Breast epithelium (tissue), 4 donors: ENCODE measurements at places on chromosomes 3 and 15.

DNA sequence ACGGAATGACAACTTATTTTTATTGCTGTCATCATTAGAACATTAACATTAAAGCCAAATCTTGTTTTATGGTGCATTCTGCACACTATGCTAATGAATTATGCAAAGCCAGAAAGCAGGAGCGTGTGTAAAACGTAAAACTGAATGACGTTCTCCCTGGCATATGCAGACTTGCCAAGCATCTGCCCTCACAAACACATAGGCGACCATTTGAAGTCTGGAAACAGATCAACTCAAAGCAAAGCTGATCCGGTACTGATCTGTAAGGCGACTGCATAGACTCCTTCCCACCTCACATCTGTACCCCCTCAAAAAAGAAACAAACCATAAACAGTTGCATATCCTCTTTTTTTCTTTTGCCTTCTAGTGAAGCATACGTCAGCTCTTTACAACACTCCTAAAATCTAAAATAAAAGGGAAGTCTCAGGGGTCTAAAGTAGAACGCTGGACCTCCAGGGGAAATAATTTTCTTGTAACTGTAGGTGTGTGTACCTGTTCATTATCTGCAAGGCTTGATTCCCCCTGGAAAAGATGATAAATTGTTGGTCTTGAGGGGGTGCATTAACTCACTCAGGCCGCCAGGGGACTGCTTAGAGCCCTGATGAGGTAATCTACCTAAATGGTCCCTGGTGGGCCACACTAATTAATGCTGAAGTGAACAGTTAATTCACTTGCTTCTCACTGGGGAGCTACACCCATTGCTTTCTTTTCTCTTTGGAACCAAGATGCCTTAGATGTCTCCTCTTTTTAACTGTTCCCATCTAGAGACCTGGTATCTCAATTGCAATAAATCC lies 231.4 kb downstream of the CDIN1 start:
- no peak for DNase-seq
- no peak overlapping the region for H3K27ac ChIP-seq
- no peaks in the 10 kb centered on the region for H3K4me1 ChIP-seq
- H3K4me3 ChIP-seq: no peak overlapping the region
- H3K27me3 ChIP-seq: no peaks in the 10 kb centered on the region

GRCh38 chr15:57540736-57541135 lies 51.0 kb upstream of the MYZAP start:
- no peaks in the 10 kb centered on the region for H3K4me1 ChIP-seq
- no peaks in the 10 kb centered on the region for H3K27me3 ChIP-seq
- no peak overlapping the region for H3K4me3 ChIP-seq
- H3K36me3 ChIP-seq: no peaks in the 10 kb centered on the region
- H3K27ac ChIP-seq: no peak overlapping the region

DNA sequence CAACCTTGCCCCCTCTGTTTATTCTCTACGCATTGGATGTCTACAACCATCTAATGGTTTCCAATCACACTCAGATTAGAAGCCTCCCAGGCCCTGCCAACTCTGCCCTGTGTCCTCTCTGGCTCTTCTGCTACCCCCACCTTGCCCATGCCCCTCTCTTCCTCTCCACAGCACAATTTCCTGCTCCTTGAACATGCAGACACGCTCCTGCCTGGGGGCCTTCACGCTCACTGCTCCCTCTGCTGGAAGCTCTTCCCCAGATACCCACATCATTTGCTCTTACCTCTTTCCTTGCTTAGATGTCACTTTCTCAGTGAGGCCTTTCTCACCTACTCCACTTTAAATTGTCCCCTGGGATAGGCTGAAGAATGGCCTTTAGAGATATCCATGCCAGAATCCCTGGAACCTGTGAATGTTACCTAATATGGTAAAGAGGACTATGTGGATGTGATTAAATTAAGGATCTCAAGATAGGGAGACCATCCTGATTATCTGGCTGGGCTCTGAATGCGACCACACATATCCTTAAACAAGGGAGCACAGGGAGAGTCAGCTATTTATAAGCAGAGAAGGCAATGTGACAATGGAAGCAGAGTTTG lies 9.9 kb downstream of the KY start:
- DNase-seq: no peak
- no peaks in the 10 kb centered on the region for H3K27me3 ChIP-seq
- H3K4me1 ChIP-seq: no peaks in the 10 kb centered on the region
- H3K4me3 ChIP-seq: no peak overlapping the region

- no peak for DNase-seq
- no peaks in the 10 kb centered on the region for H3K4me1 ChIP-seq
- no peaks in the 10 kb centered on the region for H3K27me3 ChIP-seq
- H3K36me3 ChIP-seq: no peaks in the 10 kb centered on the region
- peak overlapping the region; percentile 87 for H3K4me3 ChIP-seq
Measured at GRCh38 chr3:160566499-160566898, 1.1 kb upstream of the KPNA4 start.

DNA sequence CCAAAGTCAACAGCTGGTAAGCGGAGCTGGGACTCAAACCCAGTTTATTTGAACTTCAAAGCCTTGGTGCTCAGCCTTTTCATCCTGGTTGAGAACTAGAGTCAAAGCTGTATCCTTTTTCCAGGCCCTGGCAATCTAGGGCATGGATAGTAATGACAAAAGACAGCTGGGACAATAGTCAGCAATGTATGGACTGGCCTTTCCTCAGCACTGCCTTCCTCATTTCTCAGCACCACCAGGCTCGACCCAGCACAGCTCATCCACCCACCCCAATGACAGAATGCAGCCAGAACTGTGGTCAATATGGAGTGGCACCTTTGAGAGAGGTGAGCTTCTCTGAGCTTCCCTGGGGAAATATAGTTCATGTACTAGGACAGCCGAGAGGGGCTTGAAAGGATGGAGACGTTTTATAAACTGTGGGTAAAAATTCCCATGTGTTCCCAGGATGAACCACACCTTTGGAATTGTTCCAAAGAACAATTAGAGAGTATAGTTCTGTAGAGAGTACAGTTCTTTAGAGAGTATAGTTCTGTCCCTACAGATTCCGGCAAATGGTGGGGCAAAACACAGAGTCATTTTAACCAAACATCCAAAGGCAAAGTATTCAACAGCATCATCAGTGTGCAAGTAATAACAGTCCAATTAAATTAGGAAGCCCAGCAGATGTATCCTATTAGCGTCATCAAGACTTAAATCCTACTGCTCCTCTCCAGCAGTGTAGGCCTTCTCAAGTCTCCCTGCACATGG lies 30.2 kb upstream of the IREB2 start:
- H3K4me1 ChIP-seq: no peaks in the 10 kb centered on the region
- DNase-seq: no peak
- H3K27ac ChIP-seq: no peak overlapping the region
- no peak overlapping the region for H3K4me3 ChIP-seq
- H3K36me3 ChIP-seq: no peaks in the 10 kb centered on the region

DNA sequence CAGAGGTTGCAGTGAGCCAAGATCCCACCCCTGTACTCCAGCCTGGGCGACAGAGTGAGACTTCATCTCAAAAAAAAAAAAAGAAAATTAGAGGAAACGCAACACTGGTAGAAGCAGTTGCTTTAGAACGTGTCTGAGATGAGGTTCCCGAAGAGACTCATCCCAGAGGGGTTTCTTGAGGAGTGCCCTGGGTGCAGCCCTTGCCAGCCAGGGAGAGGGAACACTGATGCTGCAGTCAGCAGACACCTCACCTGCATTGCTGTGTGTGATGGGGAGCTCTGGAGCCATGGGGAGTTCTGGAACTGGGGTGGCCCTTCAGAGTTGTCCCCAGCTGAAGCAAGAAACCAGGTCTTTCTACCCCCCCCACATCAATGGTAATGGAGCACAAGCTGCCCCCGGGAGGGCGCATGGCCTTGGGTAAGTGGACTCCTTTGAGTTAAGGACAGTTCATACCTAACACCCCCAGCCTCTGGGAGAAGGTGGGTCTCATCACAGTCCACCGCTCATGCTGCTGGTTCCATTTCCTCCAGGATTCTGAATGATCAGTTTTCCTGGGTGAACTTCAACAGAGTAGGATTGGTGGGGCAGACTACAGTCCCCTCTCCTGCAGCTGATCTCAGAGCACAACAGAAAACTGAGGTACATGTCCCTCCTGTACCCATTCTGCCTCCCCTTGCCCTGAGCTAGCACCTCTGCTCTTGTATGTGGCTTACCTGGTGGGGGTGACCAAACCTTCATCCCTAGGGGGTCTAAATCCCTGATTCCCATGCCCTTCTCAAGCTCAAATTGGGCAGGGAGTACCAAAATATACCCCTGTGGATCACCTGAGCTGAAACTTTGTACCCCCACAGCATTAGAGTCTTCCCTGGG lies 18.7 kb upstream of the LRRC2 start:
- H3K4me3 ChIP-seq: no peak overlapping the region
- no peaks in the 10 kb centered on the region for H3K27me3 ChIP-seq
- no peak overlapping the region for H3K27ac ChIP-seq
- H3K4me1 ChIP-seq: no peaks in the 10 kb centered on the region

GRCh38 chr3:41216422-41216821 lies 17.1 kb downstream of the CTNNB1 start:
- H3K27ac ChIP-seq: peak overlapping the region; percentile 25
- no peak overlapping the region for H3K4me3 ChIP-seq
- H3K4me1 ChIP-seq: peaks cover 23% of the 10 kb centered on the region
- DNase-seq: no peak

- DNase-seq: no peak
- H3K27ac ChIP-seq: no peak overlapping the region
- H3K4me3 ChIP-seq: no peak overlapping the region
- no peaks in the 10 kb centered on the region for H3K27me3 ChIP-seq
Measured at GRCh38 chr15:29825227-29825626, 3.0 kb upstream of the TJP1 start.

DNA sequence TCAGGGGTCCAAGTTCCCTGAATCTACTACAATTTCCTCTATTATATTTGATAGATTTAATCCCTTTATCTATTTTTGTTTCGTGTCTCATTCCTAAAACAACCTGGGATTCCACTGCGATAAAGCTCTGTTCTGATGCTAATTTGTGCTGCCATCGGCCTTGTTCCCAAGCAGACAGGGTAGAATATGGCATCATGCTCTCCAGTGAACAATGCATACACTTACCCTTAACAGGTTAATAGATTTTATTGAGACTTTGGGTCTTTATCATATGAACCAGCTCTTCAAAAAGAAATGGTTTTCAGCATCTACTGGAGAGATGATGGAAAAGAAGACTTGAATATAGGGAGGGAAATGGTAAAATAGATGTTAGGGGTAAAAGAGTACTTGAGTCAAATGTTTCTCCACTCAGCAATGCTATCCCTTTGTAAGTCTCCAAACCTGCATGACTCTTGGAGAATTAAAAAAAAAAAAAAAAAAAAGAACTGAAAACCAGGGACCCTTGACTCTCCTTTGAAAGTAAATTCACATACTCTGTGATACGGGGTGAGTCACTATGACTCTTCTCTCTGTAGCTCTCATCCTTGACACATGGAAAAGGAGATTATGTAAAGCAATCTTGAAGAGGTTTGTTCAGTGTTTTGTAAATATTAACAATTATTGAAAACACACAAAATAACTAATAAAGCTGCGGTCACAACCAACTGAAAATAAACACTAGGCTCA lies 268.8 kb downstream of the ZBTB20 start:
- no peak overlapping the region for H3K4me3 ChIP-seq
- peaks cover 15% of the 10 kb centered on the region for H3K4me1 ChIP-seq
- no peak overlapping the region for H3K27ac ChIP-seq
- H3K36me3 ChIP-seq: no peaks in the 10 kb centered on the region
- H3K27me3 ChIP-seq: no peaks in the 10 kb centered on the region

- peak within 1 kb of the TSS; percentile 90 for H3K4me3 ChIP-seq
Measured at GRCh38 chr3:107522510-107523288, at the start of gene BBX. Gene BBX, plus strand, starts transcription at chr3:107522962. Its CDS starts 187,499 bp downstream, at chr3:107710461.

DNA sequence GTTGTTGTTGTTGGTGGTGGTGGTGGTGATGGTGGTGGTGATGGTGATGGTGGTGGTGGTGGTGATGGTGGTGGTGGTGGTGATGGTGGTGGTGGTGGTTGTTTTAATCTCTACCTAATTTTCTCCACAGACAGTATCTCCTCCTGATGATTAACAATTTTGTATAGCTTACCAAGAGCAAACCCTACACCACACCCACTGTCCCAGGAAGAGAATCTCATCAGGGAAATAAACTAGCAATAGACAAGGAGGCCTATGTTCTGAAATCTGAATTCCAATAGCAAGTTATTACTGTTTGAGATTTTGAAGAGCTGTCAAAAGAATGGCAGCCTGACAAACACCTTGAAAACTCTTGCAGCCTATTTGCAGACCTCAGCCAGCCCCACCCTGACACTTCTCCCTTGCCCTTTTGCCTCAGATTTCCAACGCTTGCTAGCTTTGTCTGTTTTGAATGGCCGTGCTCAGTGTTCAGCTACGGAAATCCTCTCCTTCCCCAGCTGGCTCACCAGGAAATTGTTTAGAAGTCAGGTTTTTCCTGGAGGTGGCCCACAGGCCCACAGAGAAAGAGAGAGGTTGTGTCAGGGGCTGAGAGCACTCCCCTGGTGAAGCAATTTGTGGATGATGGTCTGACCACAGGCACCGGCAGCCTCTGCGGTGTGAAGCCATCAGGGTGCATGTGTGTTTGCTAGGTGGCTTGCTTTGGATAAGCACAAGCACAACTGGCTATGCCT lies 101.6 kb downstream of the MAGI1 start:
- H3K4me3 ChIP-seq: no peak overlapping the region
- H3K27ac ChIP-seq: peak overlapping the region; percentile 64
- no peaks in the 10 kb centered on the region for H3K36me3 ChIP-seq

GRCh38 chr15:61025308-61025707 lies 203.8 kb downstream of the RORA start:
- no peak for DNase-seq
- H3K27me3 ChIP-seq: no peaks in the 10 kb centered on the region
- H3K4me1 ChIP-seq: no peaks in the 10 kb centered on the region
- H3K4me3 ChIP-seq: no peak overlapping the region

GRCh38 chr3:135694142-135694541 lies 271.4 kb upstream of the PPP2R3A start:
- H3K27me3 ChIP-seq: no peaks in the 10 kb centered on the region
- no peak overlapping the region for H3K4me3 ChIP-seq
- no peaks in the 10 kb centered on the region for H3K36me3 ChIP-seq
- H3K27ac ChIP-seq: no peak overlapping the region

DNA sequence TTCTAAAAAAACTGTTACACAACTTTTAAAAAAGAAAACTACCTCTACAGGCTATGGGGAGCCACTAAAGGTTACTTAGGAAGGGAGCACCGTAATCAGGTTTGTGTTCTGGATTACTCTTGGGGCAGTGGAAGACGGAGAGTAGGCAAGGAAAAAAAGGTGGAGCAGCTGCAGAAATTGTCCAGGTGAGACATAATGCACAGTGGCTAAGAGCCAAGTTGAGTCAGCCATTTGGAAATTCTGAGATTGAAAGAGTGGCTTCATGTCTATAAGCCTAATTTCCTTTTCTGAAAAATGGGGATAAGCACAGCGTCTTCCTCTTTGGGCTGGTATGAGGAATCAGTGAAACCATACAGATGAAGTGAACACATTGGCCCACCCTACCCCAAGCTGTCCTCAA lies 195.2 kb downstream of the CADPS start:
- no peaks in the 10 kb centered on the region for H3K4me1 ChIP-seq
- no peak overlapping the region for H3K27ac ChIP-seq
- H3K27me3 ChIP-seq: no peaks in the 10 kb centered on the region
- no peak for DNase-seq

- peak overlapping the region; percentile 23 for H3K27ac ChIP-seq
- DNase-seq: no peak
- no peaks in the 10 kb centered on the region for H3K4me1 ChIP-seq
- no peaks in the 10 kb centered on the region for H3K27me3 ChIP-seq
- peak overlapping the region; percentile 19 for H3K4me3 ChIP-seq
Measured at GRCh38 chr15:55254916-55255679, 34.5 kb downstream of the RAB27A start.
